ENCODE measurements at places on chromosomes 2 and 18. TPM values are rescaled to one million over a fixed set of nuclear protein-coding genes. Genes with fewer than 3 reads are reported as not detected.

GRCh38 chr2:197477797-197478196 is 21.8 kb downstream of the HSPD1 start:
- DNase-seq = no peak

DNA sequence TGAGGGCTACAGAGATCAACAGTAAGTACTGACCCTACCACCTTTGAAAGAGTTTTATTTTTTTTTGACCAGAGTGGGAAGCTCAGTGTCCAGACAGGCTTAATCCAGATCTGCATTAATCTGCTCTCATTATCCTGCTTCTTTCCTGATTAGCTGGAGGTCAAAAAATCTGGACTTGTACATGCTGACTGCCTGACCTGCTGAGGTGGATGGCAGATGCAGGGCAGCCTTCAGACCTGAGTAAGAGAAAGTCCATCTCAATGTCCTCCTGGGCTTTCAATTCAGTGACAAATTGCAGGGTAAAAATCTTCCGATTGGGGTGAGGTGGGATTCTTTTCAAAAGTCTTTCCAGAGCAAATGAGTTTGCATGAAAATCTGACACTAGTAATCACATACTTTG is 998.8 kb upstream of the PIK3C3 start:
- DNase-seq = no peak

GRCh38 chr2:96926236-96926635 is 56.4 kb upstream of the SEMA4C start:
- DNase-seq = no peak

- DNase-seq = no peak
These were observed 37.8 kb upstream of the ASAP2 start for GRCh38 chr2:9168821-9169221.

DNA sequence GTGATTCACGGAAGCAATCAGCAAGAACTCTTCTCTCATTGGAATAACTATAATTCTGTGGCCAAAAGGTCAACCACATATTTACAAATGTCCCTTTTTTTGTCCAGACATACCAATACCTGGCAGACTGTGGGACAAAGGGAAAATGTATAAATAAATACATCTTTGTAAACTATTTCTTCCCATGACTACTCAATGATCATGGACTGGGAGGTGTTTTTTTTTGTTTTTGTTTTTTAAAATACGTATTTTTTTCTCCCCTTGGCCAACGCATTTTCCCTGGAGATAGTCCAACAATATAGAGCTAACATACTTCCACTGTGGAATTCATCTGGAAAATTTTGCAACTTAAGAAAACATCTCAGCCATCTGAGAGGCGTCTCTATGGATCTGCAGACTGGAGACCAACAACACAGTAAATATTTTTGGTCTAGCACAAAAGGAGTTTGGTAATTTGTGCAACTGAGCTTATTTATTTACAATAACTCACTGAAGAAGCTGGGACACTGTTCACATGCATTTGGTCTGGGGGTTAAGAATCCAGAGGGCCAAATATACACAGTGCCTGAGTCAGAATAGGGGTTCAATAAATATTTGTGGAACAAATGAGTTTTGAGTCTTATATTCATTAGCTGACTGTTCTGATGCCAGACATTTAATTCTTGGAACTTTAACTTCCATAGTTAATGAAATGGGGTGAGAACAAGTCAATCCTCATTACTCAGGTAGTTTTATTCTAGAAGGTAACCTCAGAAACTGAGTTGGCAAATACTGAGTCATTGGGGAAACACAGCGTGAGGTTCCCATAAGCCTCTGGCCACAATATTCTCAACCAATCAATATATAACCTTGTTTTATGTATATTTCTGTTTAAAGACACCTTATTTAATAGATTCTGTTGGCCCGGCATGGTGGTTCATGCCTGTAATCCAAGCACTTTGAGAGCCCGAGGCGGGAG is 36.2 kb downstream of the CCBE1 start:
- no peak for DNase-seq

DNA sequence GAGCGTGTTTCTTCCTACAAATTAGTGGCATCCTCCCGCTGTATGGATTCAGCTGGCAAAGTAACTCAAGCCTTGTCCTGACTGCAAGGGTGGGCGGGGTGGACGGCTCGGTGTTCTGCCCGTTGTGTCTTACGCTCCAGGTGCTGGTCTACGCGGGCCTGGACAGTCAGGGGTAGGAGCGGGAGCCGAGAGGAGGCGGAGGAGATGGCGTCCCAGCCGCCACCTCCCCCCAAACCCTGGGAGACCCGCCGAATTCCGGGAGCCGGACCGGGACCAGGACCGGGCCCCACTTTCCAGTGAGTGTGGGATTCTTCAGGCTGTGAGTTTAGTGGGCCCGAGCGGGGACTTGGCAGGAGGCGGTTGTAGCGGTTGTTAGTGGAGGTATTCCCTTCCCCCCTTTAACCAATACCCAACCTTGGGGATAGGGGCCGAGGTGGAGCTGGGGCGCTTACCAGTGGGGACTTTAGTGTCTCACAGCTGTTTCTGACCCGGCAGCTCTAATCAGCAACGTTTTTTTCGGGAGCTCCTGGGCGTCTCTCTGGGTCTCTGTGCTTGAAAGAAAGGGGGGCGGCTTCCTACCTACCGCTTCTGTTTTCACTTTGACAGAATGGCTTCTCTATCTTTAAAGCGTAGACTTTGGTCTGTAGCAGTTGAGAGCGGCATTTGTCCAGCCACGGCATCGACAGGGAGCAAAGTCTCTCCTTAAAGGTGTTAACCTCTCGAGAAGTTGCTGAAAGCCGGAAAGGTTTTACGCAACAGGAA is at the start of the genes PEX13 and PUS10:
Gene PEX13, plus strand, starts transcription at position 165 of the 762 bp plus-strand sequence. Its CDS starts 40 bp downstream, at position 205.
Gene PUS10, minus strand, starts transcription at position 700 of the 762 bp plus-strand sequence. CDS start 6,365 bp downstream, outside the sequence.
- peak; percentile 83 for DNase-seq

GRCh38 chr2:74739129-74739528 is 85.1 kb downstream of the SEMA4F start:
- no peak for DNase-seq

- no peak for DNase-seq
These were observed 106.7 kb downstream of the METTL8 start for GRCh38 chr2:171327043-171327496.

Gene NEU2
- total RNA-seq = not detected

GRCh38 chr2:168255103-168255502 is 7.7 kb upstream of the STK39 start:
- no peak for DNase-seq

Gene CROCC2
- not detected for total RNA-seq

Gene FIGN
- 0.23 TPM for total RNA-seq

GRCh38 chr18:44682871-44683221 is 2.2 kb downstream of the SETBP1 start:
- DNase-seq = no peak

DNA sequence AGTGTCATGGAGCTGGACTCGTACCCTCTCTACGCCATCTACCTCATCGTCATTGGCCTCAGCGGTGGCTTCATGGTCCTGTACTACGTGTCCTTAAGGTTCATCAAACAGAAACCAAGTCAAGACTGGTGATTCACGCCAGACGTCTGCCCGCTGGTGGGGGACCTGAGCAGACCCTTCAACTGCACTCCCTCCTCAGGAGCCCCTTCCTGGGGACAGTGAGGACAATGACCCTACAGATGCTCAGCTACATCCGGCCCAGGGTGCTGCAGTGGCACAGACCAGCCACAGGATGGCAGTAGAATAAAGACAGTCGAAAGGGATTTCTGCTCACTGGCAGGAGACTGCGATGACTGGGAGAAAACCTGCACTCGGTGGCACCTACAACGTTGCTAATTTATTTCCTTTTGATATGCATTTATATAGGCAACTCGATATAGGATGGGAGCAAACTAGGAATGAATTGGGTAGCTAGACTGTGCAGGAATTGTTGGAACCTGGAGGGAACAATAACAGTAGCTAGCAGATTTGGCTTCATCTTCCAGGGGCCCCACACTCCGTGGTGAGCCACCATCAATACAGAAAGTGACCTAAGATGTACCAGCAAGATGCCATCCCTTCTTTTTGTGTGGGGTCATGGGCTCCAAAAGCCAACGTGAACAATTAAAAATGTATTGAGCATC is 39.2 kb downstream of the ABCG8 start:
- peak; percentile 72 for DNase-seq
